ENCODE measurements at places on chromosomes 12 and 14.

- DNase-seq, result no peak
Measured at GRCh38 chr12:128830505-128830893, 6.7 kb upstream of the SLC15A4 start.

DNA sequence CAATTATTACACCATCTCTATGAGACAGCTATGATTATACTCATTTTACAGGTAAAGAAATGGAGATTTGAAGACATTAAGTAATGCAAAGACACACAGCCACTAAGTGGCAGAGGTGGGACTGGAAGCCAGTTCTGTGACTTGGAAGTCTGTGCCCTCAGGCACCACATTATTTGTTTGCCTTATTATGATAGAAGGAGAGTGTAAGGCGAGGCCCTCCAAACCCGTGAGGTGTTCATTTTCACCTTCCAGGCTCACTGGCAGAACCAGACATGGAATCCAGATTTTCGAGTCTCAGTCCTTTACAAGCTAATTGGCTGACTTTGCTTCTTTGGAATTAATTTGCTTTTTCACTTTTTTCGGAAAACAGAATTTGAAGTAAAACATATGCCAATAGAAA is 107.9 kb downstream of the CAND1 start:
- DNase-seq, result no peak

DNA sequence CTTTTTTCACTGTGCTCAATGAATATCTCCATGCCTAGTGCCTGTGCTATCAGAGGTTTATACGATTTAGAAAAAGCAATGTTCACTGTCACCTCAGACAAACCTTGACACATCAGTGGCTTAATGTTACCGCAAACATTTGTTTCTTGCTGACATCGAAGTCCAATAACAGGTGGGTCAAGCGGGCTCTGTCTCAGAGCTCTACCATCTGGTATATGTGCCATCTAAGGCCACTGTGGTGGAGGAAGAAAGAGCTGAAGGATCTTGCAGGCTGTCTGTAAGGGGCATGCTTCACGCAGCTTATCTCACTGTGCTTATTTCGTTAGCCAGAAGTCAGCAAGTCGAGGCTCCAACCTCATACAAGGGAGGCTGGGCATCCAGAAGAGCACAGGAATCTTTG is 189.5 kb upstream of the NTF3 start:
- DNase-seq, result no peak

DNA sequence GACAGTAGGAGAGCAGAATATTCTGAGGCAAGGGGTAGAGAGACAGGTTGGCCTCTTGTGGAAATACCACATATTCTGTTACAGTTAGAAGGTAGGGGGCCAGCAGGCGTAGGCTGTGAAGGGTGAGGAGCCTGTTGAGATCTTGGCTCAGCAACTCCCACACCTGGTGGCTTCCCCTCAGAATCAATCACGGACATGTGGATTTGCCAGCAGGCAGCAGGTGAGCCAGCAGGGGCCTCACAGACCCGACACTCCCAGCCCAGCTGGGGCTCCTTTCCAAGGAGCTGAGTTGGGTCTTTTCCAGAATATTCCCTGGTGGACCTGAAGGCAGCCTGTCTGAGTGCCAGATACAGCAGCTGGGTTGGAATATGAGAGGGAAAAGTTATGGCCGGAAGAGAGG is 150.0 kb upstream of the CRY1 start:
- no peak for DNase-seq

DNA sequence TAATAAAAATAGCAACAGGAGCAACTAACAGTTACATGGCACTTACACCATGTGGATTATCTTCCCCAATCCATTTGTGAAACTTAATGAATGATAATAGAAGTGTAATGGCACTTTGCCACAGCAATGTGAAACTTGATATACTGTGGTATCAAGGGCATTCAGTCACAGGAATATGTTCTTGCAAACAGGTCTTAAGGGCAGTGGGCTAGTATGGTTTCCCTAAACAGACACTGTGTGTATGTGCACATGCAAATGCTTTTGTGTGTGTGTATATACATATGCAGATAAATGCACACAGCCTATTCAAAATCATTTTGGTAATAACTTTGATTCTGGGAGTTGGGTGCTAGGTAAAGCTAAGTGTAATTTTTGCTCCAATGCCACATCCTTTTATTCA is 26.2 kb upstream of the ARHGAP5 start:
- no peak for DNase-seq

DNA sequence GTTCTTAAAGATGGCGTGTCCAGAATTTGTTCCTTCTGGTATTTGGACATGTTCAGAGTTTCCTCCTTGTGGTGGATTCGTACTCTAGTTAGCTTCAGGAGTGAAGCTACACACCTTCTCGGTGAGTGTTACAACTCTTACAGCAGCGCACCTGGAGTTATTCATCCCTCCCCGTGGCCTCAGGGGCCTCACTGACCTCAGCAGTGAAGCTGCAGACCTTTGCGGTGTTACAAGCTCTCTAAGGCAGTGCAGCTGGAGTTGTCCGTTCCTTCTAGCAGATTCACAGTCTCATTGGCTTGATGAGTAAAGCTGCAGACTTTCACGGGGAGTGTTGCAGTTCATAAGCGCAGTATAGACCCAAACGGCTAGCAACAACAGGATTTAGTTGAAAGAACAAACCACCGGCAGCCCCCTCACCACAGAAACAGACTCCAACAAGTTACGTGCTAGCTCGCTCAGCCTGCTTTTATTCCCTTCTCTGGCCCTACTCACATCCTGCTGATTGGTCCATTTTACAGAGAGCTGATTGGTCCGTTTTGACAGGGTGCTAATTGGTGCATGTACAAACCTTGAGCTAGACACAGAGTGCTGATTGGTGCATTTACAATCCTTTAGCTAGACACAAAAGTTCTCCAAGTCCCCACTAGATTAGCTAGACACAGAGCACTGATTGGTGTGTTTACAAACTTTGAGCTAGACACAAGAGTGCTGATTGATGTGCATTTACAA is 4.5 kb upstream of the CDKN3 start:
- no peak for DNase-seq

DNA sequence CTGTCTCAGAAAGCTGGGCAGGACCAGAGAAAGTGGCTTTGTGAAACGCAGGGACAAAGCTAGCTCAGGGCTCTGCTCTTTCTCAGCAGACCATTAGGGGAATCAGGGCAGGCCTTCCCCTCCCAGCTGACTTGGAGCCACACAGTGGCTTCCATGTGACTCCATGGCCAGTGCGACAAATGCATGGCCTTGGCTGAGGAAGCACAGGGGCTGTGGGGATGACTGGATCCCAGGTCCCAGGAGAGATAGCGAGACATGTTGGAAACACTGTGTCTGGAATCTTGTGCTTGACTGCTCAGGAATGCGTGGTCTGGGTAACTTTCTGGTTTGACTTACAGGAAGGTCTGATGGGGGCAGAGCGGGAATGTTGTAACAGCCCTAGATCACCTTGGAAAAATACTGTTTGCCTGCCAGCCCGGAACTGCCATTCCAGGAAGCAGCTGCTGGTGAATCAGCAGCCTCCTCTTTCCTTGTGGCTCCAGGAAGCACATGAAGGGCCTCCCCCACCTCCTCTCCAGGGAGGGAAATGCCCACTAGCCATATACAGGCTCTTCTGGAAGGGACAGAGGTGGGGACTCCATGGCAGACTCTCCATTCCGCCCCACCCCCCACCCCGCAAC is 133.5 kb upstream of the HIF1A start:
- peak; percentile 99 for DNase-seq

DNA sequence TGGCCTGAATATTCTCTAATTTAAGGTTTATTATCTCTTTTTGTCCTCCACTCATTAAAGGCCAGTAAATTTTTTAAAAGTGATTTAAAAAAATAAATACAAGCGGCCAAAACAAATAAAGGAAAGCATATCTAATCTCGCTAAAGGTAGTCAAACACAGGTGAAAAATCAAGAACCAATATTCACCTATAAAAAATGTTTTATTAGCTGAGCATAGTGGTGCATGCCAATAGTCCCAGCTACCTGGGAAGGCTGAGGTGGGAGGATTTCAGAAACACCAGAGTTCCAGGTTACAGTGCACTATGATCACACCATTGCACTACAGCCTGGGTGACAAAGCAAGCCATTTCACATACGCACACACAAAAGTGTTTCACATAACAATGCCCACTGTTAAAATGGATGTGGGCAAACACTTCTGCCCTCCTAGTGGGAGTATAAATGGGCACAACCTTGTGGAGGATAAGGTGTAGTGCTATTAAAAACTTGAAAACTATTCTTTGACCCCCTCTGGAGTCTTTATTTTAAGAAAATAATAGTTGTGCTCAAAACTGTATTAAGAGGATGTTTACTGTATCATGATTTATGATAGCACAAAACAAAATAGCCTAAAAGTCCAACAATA is 32.7 kb upstream of the NAP1L1 start:
- no peak for DNase-seq

DNA sequence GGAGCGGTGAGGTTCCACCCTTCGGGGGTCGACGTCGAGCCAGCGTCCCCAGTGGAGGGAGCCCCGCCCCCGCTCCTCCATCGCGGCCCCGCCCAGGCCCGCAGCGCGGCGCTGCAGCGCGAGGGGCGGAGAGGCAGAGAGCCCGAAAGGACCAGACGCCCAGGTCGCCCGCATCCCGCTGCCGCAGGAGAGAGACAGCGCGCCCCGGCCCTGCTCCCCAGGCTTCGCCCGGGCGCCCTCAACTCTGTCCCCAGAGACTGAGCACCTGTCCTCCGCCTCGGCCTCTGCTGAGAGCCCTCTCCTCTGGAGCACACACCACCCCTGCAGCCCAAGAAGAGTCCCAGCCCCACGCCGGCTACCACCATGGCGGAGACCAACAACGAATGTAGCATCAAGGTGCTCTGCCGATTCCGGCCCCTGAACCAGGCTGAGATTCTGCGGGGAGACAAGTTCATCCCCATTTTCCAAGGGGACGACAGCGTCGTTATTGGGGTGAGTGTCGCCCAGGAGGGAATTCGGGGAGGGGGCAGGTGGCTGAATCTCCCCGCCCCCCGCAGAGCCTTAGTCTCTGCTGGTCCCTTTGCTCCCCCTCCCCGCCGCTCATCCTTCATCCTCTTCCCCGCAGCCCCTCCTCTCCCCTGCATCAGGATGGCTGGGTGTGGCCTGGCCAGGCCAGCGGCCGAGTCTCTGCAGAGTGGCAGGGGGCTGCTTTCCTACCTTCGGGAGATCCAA is at the start of gene KIF5A:
TSS of gene KIF5A (plus strand) at position 136 of the 732 bp plus-strand sequence. CDS start at position 364, 228 bp downstream.
- no peak for DNase-seq

- no peak for DNase-seq
Measured at GRCh38 chr12:106445959-106446358, 88.4 kb downstream of the POLR3B start.

DNA sequence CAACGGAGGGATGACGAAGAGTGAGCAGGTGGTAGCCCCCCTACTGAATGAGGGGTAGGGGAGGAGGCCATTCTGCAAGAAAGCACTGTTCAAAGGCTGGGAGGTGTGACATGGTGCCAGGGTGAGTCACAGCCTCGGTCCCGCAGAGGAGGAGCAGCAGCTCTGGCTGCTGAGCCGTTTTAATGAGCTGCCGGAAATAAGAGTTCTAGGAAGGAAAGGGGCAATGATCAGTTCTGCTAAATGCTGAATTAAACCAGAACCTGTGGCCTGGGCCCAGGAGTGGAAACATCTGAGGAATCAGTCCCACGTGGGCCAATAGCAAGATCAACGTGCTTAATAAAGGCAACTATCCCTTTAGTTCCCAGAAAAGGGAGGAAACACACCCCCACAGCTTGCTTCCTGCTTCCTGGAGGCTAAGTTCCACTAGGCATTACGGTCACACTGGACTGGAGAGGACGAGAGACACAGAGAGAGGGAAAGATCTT is 3.6 kb downstream of the ABCD4 start:
- peak; percentile 40 for DNase-seq

GRCh38 chr14:66281036-66281776 is 205.0 kb upstream of the CCDC196 start:
- peak; percentile 5 for DNase-seq

DNA sequence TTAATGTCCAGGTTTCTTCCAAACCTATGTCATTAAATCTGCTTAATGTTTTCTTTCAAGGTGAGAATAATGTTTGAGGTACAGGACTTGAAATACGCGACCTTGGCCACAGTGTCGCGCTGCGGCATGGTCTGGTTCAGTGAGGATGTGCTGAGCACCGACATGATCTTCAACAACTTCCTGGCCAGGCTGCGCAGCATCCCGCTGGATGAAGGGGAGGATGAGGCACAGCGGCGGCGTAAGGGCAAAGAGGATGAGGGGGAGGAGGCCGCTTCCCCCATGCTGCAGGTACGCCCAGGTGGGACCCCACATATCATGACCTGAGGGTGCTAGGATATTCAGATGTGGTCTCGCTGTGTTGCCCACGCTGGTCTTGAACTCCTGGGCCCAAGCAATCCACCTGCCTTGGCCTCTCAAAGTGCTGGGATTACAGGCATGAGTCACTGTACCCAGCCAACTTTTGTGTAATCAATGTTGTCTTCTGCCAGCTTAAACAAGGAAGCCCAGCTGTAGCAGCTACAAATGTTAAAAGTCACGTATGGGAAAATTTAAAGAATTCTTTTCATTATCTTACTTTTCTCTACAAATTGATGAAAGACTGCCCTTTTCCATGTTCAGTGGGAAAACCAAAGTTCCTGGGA is 50.8 kb downstream of the DYNC1H1 start:
- DNase-seq, result peak; percentile 37

- DNase-seq, result no peak
Measured at GRCh38 chr12:48744251-48745008, 27.9 kb upstream of the CCNT1 start.

GRCh38 chr14:102493585-102493984 is 16.0 kb downstream of the ANKRD9 start:
- no peak for DNase-seq

GRCh38 chr14:29738950-29739349 is 188.7 kb downstream of the PRKD1 start:
- no peak for DNase-seq

DNA sequence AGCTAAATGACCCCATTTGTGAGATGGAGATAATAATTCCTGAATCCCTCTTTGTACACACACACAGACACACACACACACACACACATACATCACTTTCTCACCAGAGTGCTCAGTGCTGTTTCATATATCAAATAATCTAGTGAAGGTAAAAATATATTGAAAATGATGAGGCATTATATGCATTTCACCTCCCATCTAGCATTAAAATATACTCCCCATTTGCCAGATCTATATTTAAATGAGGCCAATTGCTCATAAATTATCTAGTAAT is 490.7 kb upstream of the FLRT2 start:
- DNase-seq, result no peak

- DNase-seq, result no peak
Measured at GRCh38 chr14:49052521-49052920, 533.7 kb downstream of the RPS29 start.

DNA sequence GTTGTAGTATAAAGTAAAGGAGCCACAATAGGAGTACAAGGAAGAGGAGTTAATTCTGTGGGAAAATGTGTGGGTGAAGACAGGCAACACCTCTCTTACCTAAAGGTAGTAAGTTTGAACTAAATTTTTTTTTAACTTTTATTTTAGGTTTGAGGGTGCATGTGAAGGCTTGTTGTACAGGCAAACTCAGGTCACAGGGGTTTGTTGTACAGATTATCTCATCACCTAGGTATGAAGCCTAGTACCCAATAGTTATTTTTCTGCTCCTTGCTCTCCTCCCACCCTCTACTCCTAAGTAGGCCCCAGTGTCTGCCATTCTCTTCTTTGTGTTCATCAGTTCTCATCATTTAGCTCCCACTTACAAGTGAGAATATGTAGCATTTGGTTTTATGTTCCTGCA is 70.5 kb downstream of the DNAI7 start:
- DNase-seq, result no peak
